ENCODE measurements at places on chromosomes 11 and 22.
A peak's percentile ranks its signal among the peaks of the same experiment; 100 is the strongest.

DNA sequence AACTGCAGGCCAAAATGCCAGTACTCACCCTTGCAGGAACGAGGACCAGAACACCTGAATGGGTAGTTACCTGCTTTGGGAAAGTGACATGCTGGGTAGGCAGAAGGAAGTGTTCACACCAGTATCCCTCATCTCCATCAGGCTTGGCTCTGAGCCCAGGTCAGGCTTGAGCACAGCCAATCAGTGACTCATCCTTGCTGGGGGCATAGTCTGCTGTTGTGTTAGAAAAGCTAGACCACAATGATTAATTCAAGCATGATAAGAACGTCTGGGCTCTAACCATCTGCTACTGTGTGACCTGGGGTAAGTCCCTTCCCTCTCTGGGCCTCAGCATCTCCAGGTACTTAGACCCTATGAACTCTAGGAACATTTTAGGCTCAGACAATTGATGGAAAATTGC lies 450.4 kb downstream of the MIAT start:
- peak; percentile 96 for DNase-seq

DNA sequence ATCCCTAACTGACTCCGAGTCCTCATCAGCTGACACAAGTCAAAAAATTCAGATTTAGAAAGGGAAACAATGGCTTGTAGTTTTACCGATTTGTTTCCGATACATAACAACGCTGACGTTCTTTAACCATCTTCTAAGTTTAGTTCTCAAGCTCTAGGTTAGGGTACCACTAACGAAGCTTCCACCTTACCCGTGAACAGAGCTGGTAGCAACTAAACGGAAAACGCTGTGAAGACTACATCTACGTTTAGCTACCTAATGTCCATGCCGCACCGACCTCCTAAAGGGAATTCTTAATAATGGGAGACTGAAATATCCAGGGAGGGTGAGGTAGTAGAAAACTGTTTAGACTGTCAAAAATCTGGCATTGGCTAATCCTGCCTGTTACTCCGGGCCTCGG lies 1.0 kb downstream of the NUP98 start:
- DNase-seq = no peak

- DNase-seq = no peak
These were observed 123.6 kb upstream of the BID start for GRCh38 chr22:17897858-17898257.

DNA sequence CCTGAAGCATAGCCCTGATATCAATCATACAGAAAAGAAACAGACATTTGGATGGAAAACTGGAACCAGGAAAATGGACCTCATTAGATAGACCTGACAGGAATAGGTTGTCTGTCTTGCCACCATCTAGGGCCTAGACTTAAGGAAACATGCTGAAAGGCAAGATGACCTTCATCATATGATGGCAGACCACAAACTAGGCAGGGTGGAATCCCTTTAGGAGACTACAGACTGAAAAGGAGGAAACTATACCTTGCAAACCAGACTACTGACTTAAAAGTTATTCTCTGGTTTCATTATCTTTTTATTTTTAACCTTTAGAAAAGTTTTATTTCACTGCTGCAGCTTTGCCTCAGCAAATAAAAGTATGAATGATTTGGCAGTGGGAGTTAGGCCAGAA lies 20.3 kb downstream of the SBF2 start:
- DNase-seq = no peak

GRCh38 chr11:134727204-134727603 lies 315.2 kb upstream of the B3GAT1 start:
- DNase-seq = no peak

DNA sequence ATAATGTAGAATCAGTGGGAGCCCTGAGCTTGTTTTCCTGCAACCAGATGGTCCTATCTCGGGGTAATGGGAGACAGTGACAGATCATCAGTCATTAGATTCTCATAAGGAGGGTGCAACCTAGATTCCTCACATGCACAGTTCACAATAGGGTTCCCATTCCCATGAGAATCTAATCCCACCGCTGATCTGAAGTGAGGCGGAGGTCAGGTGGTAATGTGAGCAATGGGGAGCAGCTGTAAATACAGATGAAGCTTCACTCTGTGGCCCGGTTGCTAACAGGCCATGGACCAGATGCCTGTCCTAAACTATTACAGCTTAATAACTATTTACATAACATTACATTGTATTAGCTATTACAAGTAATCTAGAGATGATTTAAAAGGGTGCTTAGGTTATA lies 17.0 kb downstream of the DIXDC1 start:
- DNase-seq = no peak

DNA sequence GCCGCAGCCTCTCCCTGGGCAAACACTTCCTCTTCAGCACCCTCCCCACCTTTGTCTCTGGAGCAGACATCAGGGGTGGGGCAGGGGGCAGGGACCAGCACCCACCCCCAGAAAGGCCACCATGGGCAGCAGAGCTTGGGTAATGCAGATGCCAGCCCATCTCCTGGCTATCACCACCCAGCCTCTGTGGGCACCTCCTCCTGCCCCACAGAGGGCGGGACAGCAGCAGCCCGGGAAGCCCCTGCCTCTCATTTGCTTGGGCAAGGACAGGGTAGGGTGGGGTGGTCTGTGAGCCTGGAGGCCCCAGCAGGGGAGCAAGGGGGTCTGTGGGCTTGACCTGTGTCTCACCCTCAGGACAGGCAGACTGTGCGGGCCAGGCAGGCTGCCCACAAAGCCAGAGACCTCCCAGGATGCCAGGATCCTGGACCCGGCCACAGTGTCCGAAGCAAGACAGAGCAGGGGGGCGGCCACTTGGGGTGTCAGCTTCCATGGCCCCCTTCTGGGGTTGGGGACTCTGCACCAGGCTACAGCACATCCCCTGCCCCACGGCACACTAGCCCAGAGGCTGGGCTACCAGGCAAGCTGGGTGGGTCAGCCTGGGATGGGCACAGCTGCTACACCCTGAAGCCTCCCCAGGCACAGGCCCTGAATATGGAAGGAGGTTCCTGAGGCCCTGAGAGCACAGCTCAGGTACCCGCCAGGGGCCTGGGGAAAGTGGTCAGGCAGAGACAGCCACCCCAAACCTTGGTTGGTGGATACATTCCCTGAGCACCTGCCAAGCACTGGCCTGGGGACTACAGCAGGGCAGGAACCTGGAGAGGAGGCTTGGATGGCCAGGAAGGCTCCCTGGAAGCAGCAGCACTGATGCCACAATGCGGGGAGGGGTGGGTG lies 4.5 kb downstream of the RNH1 start:
- no peak for DNase-seq

GRCh38 chr22:39941601-39942000 lies 18.6 kb upstream of the TMA7B start:
- DNase-seq = no peak

GRCh38 chr11:134995741-134996140 lies 583.7 kb upstream of the B3GAT1 start:
- DNase-seq = no peak

- DNase-seq = no peak
These were observed 2.4 kb downstream of the OR52E1 start for GRCh38 chr11:5071799-5072198.

DNA sequence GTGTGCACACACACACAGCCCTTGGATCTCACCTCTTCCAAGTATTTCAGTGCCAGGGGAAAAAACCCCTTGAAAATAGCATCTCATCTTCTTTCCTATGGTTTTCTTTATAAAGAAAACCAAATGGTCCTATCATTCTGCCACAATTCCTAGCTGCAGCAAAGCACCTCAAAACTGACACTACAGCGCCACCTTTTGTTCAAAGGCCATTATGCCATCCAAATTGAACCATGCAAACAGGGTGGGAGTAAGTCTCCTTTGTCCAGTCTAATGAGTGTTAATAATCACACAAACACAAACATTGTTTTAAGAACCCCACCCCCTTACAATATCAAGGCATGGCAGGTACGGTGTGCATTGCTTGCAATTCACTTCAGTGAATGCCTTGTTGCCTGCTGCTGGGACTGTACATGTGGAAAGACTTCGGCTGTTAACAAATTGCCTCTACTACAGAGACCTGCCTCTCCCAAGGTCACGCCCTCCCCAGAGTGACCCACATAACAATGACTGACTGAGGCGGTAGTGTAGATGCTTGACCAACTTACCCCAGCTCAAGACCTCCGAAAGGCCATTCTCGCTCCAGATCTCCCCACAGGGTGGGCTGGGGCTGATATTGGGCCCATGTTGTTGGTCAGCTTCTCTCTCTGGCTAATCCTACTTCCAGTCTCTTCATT lies 31.7 kb downstream of the FAM181B start:
- peak; percentile 49 for DNase-seq

DNA sequence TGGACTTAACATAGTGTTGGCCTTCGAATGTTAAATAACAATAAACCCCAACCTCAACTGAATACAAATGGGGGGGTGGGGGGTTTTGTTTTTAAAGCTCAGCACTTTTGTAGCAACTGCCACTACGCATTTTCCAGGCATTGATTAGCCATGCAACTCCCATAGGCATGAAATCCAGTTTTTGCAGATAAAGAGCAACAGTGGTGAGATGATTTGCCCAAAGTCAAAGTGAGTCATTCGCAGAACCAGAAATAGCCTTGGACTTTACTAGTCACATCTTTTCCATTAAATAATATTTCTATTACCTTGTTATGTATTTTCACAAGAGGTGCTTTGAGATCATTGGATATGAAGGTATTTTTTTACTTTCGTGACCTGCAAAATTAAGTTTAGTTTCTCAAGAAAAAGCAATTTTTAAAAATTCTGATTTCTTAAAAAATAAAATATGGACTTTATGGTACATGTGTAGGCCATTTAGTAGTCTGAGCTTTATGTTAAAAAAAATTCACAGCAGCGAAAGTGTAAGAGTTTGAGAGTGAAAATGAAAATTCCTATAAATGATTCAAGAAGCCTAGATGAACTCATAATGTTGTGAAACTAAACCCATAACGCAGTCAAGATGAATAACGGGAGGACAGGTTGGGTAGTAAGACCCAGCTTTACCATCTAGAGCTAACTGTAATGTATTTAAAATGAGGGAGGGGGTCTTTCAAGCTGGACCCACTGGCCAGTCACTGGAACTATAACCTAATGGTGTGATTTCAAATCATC lies 1.9 kb upstream of the PHF21A start:
- DNase-seq = no peak

GRCh38 chr11:45176996-45177395 lies 30.6 kb downstream of the PRDM11 start:
- DNase-seq = peak; percentile 46

- DNase-seq = no peak
These were observed 346.6 kb downstream of the MN1 start for GRCh38 chr22:27454807-27455450.

DNA sequence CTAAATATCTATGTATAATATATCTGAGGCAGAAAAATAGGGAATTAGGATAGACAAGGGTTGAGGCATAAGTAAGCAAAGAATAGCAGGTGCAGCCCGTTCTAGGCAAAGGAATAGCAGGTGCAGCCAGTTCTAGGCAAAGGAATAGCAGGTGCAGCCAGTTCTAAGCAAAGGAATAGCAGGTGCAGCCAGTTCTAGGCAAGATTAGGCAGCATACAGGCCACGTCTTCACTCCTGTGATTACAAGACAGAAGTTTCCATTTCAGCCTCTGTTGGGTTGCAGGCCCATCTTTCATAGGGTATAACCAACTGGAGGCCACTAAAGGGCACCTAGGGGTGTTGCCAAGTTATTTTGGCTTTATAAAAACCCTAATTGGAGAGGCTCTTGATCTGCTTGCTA lies 28.8 kb upstream of the CHORDC1 start:
- no peak for DNase-seq

- no peak for DNase-seq
These were observed 70.4 kb upstream of the FGF3 start for GRCh38 chr11:69889400-69890318.

- DNase-seq = no peak
These were observed 24.9 kb upstream of the CBX7 start for GRCh38 chr22:39177456-39177775.

DNA sequence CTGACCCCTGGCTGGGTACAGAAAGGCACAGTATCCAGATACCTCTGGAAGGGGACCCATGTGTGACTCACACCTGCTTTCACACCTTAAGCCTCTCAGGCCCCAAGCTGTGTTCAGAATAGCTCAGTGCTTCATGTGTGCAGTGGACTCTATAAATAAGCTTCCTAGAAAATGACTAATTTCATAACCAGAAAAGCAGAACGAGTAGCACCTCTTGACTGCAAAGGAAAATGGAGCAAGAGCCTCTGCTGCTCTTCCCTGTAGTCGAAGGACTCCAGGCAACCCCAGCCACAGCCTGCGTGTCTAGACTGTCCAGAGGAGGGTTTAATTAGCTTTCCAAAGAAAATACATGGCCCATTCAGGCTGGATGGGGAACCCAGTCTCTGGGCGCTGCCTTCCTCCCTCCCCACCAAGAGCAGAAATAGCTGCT lies 23.1 kb downstream of the PTPN5 start:
- no peak for DNase-seq

DNA sequence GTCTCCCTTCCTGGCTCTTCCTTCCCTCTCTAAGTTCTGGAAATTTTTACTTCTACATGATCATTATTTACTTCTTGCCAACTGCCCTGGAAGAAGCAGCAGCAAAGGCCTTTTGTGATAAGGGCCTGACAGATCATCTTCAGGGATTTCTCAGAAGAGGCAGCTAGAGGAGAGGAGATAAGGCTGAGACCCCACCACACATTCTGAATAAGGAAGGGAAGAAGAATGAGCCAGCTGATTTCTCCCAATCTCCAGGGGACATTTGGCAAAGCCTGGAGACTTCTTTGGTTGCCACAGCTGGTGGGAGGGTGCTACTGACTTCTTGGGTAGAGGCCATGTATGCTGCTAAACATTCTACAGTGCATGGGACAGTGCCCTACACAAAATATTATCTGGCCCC lies 122.4 kb upstream of the OR9Q1 start:
- DNase-seq = no peak

GRCh38 chr11:65420506-65420905 lies 2.1 kb upstream of the NEAT1 start:
- DNase-seq = no peak

- no peak for DNase-seq
These were observed 301.0 kb downstream of the MIAT start for GRCh38 chr22:26958378-26958777.

- DNase-seq = no peak
These were observed 1330.2 kb upstream of the TENM4 start for GRCh38 chr11:80771017-80771416.

DNA sequence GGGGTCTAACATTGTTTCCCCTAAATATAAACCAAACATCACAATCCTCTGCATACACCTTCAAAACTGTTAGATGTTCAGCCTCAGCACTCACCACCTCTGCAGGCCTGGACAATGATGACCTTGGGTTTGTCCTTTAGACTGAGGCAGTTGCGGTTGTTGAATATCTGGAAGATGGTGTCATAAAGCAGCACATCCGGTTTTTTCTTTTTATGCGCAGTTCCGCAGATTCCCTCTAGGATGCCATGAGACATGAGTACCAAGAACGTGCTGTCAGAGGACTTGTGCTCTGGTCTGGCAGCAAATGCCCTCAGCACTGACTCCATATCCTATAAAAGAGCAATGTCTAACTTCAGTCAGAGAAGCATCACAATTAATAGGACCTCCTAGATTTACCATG lies 22.8 kb downstream of the CASP5 start:
- DNase-seq = no peak

All from NCI-H1694 (cell line).